Left ventricle myocardium inferior (tissue), 1 donor: ENCODE measurements at places on chromosomes 6 and 20.

DNA sequence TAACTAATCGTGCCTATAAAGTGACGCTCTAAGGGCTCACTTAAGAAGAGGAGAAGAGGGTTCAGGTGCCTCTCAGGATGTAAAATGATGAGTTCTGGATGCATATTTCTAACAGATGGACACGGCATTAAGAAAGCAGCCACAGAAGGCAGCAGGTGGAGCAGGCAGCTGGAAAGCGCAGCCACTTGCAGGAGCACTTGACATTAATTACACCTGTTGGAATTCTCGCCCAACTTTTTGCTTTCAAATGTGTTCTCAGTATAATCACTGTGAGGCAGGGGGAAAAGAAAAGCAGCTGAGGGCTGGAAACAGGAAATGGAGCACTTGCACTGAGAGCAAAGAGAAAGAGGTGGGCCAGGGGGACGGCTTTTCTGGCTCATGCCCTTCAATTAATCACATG lies 164.2 kb downstream of the NKAIN2 start:
- DNase-seq = no peak

DNA sequence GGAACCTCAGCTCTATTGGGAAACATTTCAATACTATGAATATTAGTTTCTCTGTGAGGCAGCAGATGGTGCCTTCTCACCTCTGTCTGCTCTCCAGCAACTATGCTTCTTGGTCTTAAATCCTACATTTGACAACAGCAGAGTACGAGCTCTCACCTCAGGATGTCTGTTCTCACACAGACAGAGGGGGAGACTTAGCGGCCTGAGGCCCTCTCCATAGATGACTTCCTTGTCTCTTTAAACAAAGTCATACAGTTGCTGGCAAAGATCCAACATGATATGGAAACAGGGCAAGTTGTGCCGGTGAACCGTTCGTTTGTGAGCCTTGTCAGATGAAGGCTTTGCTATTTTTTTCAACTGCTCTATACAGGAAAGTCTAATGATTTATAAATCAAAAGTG lies 43.7 kb upstream of the GABRR1 start:
- no peak for DNase-seq

- DNase-seq = no peak
These were observed 49.0 kb downstream of the CPXM1 start for GRCh38 chr20:2751347-2751877.

DNA sequence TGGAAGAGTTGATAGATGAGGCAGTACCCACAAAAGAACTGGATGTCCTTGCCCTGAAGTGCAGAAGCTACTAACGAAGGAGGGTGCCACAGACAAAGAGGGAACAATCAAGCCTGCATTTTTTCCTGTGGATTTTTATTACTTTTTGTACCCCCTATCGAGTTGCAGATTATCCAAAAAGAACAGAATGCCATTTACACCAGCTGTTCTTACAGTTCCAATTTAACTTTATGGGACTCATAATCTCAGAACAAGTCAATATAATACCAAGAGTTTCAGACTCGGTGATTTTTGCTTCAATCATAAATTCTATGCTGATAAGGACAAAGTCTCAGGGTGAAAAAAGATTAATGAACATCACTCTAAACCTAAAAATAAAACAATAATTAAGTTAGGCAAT lies 4.0 kb upstream of the CNKSR3 start:
- no peak for DNase-seq

DNA sequence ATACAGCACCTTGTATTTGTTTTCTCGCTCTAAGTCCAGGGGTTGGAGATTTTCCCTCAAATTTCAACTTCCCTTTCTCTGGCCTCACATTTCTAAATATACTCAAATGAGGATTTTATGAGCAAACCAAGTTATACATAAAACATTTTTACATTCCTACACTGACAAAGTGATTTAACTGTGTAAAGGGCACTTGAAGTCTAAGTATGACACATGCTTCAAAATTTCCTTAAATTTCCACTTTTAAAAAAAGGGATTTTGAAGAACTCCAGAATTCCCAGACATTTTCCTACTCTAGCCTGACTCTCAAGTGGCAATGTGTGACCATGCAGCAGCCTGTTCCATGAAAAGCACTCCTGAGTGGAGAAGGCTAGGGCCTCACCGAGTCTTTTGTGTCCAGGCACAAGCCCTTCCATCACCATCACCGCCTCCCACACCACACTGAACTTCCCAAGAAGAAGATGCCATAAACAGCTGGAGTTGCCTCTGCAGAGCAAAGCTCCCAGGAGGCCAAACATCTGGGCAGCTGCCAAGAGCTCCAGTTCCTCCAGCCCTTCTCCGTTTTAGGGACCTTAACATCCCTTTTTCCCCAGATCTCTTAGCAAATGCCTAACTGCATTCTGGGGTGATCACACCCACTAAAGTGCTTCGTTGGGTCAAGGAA lies 68.9 kb downstream of the NCR2 start:
- DNase-seq = no peak

DNA sequence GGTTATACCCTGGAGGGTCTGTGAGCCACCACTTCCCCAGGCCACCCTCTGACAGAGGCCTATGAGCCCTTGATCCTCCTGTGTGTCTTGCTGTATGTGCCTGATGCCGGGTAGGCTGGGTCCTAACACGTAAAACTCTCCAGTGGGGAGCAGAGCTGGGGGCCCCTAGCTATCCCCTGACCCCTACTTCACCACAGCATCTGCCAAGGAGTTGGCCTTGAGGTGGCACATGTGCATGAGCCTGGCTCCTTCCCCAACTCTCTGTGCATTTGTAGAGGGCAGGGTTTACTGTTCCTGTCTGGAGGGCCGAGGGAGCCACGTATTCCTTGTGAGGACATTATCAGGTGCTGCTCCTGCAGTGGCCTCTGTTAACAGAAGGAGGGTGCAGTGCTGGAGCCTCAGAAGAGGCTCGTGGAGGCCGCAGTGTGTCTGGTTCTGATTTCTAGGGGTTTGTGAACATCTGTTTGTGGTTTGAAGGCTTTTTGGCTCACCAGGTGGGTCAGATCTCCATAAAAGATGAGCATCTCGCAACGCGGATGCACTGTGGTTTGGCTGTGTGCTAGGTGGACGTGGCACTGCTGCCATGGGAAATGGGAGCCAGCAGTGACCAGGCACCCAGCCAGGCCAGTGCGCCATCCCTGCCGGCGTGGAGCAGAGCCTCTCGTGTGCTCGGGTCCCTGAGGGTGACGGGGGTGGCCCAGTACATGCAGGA lies 152.1 kb downstream of the DTNBP1 start:
- no peak for DNase-seq

DNA sequence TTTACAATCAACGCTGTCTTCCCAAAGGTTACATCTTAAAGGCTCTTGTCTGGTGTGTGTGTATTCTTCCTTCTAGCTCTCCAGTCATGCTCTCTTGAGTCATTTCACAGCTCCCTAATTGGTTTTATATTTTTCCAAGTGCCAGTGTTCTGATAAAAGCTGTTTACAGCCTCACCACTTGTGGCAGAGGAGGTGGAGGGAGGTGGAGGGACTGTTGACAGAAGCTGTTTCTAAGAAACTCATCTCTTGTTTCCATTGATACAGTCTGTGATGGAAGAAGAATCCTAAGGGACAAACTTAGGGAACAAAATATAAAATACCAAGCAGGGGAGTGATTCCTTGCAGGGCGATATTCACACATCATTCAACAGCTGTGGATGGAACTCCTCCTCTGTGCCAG lies 64.0 kb downstream of the QRSL1 start:
- DNase-seq = no peak

DNA sequence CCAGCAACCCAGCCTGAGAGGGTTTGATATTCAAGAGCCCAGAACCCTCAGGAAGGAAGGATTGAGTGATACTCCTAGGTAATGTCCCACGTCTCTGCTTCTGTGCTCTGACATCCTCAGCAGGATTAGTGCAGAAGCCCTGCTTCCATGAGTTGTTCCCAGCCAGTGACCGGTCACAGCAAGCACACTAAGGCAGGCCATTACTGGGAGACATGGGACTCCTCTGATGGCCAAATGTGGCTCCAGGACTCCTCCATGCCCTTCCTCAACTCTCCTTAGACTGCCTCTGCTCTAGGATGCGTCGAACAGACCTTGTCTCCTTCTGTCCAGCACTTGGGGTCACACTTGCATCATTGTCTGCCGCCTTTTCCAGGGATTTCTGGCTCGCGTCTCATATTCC lies 7.6 kb downstream of the HLA-A start:
- no peak for DNase-seq

DNA sequence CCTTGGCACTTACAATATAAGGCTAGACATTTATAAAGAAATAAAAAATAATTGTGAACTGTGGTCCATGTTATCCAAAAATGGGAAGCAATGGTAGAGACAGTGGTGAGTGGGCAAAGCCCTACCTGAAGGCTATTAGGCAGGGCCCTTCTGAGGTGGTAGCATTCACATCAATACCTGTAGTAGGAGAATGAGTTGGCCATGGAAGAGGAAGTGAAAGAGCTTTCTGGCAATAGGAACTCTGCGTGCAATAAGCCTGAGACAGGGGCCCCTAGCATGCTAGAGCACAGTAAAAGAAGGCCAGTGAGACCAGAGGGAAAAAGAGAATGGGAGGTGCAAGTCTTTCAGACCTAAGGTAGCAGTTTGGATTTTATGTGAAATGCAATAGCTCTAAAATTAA lies 754.5 kb downstream of the PTPRT start:
- DNase-seq = no peak

GRCh38 chr6:119760046-119760445 lies 410.5 kb upstream of the MAN1A1 start:
- DNase-seq = no peak

DNA sequence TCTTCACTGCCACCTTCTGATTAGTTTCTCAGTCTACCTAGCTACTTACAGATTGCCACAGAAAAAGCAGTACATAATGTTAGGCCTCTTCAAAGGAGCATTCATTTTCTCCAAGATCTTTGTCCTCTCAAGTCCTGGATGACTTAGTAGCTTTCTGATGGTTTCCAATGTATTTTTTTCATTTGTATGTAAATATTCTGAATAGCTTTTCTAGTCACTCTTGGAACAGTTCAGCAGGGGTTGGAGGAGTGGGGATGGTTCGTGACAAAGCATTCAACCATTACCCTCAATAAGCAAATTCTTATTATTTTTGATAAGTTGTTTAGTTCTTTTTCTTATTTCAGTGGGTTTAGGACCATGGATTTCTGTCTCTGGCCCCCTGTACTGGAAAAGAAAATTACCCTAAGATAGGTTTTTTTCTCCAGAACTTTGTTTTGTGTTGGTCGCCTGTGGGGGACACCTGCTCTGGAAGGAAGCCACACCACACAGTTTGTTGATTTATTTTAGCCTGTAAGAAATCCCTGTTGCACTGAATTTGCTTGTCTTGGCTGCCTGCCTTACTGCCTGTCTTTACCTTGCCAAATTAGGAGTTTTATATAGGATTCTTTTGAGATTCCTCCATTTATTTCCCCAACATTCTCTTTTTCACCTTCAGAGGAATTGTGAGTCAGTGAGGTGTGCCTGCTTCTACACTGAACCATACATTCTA lies 247.9 kb downstream of the RFPL4B start:
- no peak for DNase-seq

DNA sequence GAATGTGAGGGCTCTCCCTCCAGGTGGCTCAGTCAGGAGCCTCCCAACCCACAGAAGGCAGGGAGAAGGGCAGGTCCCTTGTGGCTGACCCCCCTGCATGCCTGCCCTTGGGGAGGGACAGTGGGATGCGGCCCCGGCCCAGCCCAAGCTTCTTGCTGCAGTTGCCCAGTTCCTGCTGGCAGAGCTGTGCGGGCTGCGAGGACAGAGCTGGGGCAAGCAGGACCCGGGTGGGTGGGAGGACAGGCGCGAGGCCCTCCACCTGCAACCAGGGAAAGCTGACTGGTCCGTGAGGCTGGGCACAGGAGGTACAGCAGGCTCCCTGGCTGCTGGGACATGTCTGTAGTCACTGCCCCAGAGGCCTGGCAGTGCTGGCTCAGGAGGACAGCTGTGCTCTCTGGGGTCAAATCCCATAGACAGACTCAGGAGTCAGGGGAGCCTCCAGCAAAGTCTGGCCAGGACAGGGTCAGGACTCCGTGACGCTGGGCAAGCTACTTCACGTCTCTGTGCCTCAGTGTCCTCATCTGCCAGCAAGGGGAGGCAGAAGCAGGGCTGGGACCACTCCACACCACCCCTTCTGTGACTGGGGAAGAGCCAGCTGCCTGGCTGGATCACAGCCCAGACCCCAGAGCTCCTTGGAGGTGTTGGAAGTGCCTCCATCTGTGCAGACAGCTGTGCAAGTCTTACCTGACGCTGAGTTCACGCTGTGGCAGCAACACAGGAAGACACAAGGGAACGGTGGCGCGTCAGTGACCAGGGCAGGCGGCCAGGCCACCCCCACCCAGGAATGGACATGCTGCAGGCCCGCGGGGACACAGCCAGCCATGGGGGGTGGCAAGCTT lies 13.0 kb downstream of the UCKL1 start:
- no peak for DNase-seq

DNA sequence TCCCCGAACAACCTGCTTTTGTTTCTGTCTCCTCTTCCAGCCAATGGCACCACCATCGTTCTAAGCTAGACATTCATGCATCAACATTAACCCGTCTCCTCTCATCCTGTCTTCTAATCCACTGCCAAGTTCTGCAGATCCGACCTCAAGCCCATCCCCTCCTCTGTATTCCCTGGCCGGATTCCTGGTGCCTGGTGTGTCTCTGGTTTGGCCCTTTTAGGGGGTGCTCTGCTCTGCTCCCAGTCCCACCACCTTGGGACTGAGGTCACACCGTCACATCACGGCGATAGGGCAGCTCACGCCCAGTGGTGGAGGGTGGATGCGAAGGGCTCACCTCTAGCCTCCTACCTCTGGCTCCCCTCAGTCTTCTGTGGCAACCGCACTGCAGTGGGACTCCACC lies 102.5 kb upstream of the AGPAT4 start:
- DNase-seq = no peak

GRCh38 chr6:112284603-112285002 lies 30.2 kb upstream of the LAMA4 start:
- DNase-seq = no peak

DNA sequence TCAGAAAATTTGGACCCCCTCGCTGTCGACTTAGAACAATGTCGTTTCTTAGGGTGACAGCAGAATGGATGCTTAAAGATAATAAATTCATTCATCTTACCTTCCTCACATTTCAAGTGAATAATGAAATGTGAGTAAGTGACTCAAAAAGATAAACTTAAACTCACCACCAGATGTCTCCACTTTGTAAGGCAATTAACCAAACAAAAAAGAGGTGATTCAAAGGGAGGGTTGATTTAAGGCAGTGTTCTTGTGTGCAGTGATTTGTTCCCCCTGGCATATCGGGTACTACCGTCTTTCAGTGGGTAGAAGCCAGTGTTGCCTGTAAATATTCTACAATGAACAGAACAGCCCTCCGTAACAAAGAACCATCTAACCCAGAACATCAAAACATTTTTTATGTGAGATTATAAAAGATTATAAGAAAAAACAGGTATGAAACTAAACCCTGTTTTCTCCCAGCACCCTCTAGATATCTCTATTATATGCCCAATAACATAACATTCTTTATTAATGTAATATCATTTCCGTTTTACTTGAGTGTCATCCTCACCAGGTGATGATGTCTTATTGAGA lies 589.7 kb downstream of the CBLN4 start:
- DNase-seq = no peak

- DNase-seq = no peak
These were observed 67.2 kb upstream of the SMLR1 start for GRCh38 chr6:130760006-130760405.
